Vagina (tissue), 2 donors: ENCODE measurements at places on chromosomes 13 and 19.

DNA sequence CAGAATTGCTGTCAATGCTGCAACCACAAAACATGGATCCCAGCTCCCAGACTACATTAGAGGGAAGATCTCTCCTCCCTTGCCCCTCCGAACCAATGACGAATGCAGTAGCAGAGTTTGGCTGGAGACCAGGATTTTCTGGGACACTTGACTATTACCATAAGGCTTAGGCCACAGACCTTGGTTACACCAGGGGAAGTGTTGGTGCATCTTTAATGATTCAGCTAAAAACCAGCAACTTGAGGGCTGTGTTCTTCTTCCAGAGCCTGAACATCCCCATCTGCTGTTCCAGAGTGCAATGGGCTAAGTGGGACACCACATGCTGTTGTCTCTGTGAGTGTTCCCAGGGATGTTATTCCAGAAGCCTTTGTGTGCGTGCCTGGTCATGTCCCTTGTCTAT is 528.2 kb downstream of the LMO7 start:
- no peaks in the 10 kb centered on the region for H3K27me3 ChIP-seq
- H3K4me1 ChIP-seq = no peaks in the 10 kb centered on the region
- no peak overlapping the region for H3K4me3 ChIP-seq
- no peak for DNase-seq
- no peak overlapping the region for H3K27ac ChIP-seq

DNA sequence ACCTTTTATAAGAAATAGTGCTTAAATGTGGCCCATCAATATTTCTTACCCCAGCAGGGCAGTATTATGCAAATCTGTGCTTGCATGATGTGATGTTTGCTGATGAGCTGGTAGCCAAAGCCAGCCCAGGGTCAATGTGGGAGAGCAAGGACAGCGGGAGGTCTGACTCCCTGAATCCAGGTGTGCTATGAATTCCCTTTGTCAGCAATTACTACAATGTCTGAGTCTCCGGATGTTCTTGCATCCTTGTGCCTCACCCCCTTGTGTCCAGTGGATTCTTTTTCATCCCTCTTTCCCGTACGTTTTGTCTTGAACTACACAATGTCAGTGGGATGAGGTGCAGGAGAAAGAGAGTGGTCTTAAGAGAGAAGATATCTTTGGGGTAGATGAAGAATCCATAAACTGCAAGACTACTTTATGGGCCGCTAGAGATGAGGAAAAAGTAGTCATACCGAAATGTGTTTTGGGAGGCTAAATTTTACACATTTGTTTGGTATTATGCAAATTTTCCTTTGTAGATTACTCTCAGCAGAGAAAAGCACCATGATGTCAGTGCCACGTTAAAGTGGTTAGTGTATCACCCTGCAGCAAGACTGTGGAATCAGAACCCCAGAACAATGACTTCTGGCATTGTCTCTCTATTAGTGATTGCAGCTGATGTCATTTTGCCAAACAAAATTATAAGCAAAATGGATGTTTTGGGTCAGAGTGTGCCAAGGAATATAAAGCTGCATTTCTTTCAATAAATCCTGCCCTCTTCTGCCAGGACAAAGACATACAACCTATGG is 53.5 kb upstream of the TSHZ3 start:
- H3K4me1 ChIP-seq = no peaks in the 10 kb centered on the region
- no peak overlapping the region for H3K4me3 ChIP-seq
- H3K27me3 ChIP-seq = no peaks in the 10 kb centered on the region
- no peaks in the 10 kb centered on the region for H3K36me3 ChIP-seq
- no peak for DNase-seq

- DNase-seq = peak; percentile 55
- H3K4me1 ChIP-seq = peaks cover 11% of the 10 kb centered on the region
- H3K36me3 ChIP-seq = no peaks in the 10 kb centered on the region
- H3K4me3 ChIP-seq = no peak overlapping the region
- peak overlapping the region; percentile 55 for H3K27ac ChIP-seq
- H3K27me3 ChIP-seq = no peaks in the 10 kb centered on the region
These were observed 408.9 kb downstream of the ZNF536 start for GRCh38 chr19:30781047-30781446.

DNA sequence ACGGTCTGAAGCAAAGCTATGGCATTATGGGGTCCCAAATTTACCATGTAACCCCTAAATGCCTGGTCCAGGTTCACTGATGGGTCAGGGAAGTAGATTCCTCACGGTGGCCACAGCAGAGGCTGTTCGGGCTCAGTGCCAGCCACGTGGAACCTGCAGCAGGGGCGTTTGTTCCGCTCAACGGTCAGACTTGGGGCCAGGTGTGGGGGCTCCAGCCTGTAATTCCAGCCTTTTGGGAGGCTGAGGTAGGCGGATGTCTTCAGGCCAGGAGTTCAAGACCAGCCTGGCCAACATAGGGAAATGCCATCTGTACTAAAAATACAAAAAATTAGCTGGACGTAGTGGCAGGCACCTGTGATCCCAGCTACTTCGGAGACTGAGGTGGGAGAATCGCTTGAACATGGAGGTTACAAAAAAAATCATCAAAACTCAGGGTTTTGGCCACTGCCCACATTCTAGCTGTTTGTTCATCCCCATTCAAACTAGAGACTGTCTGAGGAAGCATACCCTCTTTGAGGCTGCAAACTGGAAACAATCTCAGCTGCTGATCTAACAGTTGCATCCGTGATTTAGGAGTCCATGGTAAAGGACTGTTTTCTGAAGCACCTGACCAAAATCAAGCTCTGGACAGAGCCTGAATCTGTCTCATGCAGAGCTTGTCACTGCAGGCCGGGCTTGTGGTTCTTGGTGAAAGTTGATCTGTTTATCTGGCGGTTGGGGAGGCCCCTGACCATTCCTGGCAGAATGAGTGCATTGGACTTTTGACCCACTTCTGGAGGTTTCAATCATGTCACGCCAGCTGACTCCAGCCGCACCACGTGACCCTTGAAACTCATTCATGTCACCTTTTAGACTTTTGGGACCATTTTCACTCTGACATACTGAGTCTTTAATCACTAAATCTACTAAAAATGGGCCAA is 30.2 kb upstream of the ZNF331 start:
- no peaks in the 10 kb centered on the region for H3K27me3 ChIP-seq
- no peak overlapping the region for H3K27ac ChIP-seq
- H3K4me1 ChIP-seq = no peaks in the 10 kb centered on the region
- no peak for DNase-seq
- H3K36me3 ChIP-seq = no peaks in the 10 kb centered on the region
- H3K4me3 ChIP-seq = no peak overlapping the region

- H3K4me1 ChIP-seq = no peaks in the 10 kb centered on the region
- H3K36me3 ChIP-seq = no peaks in the 10 kb centered on the region
- no peak for DNase-seq
- no peak overlapping the region for H3K4me3 ChIP-seq
These were observed 8.0 kb upstream of the AMER2 start for GRCh38 chr13:25179832-25180774.

- H3K4me3 ChIP-seq = no peak within 1 kb of the TSS
- no peak within 1 kb of the TSS for H3K27ac ChIP-seq
- no peak for DNase-seq
- no peaks in the 10 kb centered on the region for H3K27me3 ChIP-seq
- H3K36me3 ChIP-seq = no peaks in the 10 kb centered on the region
These were observed at the start of gene LGALS4 for GRCh38 chr19:38812841-38813320. Gene LGALS4, minus strand, starts transcription at chr19:38812945. Its CDS starts 59 bp downstream, at chr19:38812886.

DNA sequence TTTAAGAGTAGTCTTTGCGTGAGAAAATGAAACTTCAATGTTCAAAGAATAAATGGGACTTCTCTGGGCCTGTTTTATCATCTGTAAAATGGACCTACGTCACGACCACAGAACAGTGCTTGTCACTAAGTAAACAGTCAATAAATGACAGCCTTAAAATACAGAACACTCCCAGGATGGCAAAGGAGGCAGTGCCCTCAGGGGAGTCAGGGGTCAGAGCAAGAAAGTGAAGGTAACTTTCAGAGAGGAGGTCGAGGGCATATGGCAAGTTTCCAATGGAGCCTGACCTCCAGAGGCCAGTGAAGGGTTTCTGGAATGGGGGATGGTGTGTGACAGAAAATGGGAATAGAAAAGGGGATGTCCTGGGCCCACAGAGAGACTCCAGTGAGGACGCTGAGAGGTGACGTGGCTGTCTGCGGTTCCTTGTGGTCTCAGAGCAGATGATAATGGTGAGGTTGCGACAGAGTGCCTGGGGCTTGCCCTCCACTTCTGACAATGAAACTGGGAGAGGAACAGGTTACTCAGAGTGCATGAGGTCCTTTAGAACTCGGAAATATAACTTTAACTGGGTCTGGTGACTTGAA is 91.8 kb downstream of the UBL3 start:
- H3K4me1 ChIP-seq = peaks cover 11% of the 10 kb centered on the region
- no peaks in the 10 kb centered on the region for H3K36me3 ChIP-seq
- DNase-seq = no peak
- no peaks in the 10 kb centered on the region for H3K27me3 ChIP-seq

GRCh38 chr13:101830035-101830434 is 377.6 kb downstream of the ITGBL1 start:
- H3K36me3 ChIP-seq = no peaks in the 10 kb centered on the region
- no peak for DNase-seq

DNA sequence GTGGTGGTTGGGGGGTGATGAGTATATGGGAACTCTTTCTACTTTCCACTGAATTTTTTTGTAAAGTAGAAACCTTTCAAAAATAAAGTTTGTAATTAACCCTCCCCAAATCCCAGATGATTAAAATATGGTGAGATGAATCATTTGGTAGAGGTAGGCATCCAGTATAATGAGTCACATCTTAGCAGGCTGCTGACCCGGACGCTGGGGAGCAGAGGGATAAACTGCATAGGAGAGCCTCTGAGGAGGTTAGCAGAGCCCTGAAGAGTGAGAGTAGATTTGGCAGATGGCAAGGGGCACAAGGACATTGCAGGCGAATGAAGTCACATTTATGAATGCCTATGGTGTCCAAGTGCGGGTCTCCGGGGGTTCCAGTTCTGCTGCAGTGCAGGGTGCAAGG is 293.8 kb downstream of the FGF9 start:
- H3K27me3 ChIP-seq = no peaks in the 10 kb centered on the region
- no peak overlapping the region for H3K27ac ChIP-seq
- H3K4me1 ChIP-seq = no peaks in the 10 kb centered on the region
- no peak overlapping the region for H3K4me3 ChIP-seq

DNA sequence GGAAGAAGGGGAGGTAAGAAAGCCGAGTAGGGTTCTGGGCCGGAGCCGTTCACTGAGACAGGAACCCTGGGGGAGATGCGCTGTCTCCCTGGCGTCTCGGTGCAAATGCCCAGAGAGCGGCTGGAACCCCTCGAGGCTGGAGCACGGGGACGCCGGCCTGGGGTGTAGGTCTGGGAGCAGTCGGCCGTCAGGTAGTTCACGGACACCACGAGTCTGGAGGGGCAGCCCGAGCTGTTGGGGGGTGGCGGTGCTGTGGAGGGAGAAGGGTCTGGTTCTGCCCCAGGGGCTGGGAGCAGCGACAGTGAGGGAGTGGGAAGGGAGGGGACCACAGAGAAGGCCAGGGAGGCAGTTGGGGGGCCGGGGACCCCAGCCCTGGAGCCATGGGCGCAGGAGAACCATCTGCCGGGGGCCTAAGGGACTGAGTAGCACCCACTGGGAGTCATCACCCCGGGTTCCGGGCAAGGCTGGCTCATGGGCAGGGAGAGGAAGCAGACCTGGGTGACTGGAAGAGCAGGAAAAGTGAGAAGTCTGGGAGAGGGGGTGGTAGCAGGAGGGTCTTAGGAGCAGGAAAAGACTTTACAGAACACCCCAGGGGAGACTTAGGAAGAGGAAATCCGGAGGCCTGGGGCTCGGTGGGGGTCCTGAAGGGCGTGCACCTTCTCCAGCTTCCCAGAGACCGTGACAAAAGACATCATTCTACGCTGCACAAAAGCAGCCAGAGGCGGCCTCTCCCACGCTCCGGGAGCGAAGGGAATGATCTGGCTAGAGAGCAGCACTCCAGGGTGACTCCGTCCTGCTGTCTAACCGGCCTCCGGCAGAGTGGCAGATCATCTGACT is 173.1 kb upstream of the SOX1 start:
- H3K27me3 ChIP-seq = no peaks in the 10 kb centered on the region
- no peak overlapping the region for H3K27ac ChIP-seq
- no peaks in the 10 kb centered on the region for H3K36me3 ChIP-seq
- peak overlapping the region; percentile 12 for H3K4me3 ChIP-seq
- no peaks in the 10 kb centered on the region for H3K4me1 ChIP-seq
- peak; percentile 84 for DNase-seq

DNA sequence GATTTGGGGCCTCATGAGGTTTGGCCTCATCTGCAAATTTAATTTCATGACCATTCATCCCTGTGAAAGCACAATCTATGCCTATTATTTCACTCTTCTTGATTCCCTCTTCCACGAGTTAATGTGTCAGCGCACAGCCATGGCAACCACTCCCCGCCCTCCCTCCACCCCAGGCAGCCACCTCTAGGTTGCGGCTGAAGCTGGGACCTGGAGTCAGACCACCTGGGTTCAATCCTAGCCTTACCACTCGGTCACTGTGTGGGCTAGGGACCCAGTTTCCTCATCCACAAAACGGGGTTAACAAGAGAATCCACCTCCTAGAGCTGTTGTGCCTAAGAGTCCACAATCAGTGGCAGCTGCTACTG is 9.8 kb downstream of the CHST8 start:
- H3K27ac ChIP-seq = no peak overlapping the region
- no peak overlapping the region for H3K4me3 ChIP-seq
- DNase-seq = no peak
- no peaks in the 10 kb centered on the region for H3K36me3 ChIP-seq
- no peaks in the 10 kb centered on the region for H3K27me3 ChIP-seq

GRCh38 chr19:35048911-35049411 is 7.4 kb downstream of the HPN start:
- H3K4me1 ChIP-seq = no peaks in the 10 kb centered on the region
- H3K4me3 ChIP-seq = no peak overlapping the region
- no peak for DNase-seq
- no peaks in the 10 kb centered on the region for H3K27me3 ChIP-seq
- H3K27ac ChIP-seq = no peak overlapping the region
- no peaks in the 10 kb centered on the region for H3K36me3 ChIP-seq

- H3K4me3 ChIP-seq = no peak overlapping the region
- no peaks in the 10 kb centered on the region for H3K27me3 ChIP-seq
- no peaks in the 10 kb centered on the region for H3K36me3 ChIP-seq
- H3K4me1 ChIP-seq = no peaks in the 10 kb centered on the region
- H3K27ac ChIP-seq = no peak overlapping the region
These were observed 152.1 kb downstream of the UQCRFS1 start for GRCh38 chr19:29060813-29061364.

- H3K4me1 ChIP-seq = no peaks in the 10 kb centered on the region
- no peaks in the 10 kb centered on the region for H3K27me3 ChIP-seq
- no peak overlapping the region for H3K27ac ChIP-seq
- no peaks in the 10 kb centered on the region for H3K36me3 ChIP-seq
- DNase-seq = no peak
These were observed 719.8 kb downstream of the SLITRK1 start for GRCh38 chr13:83162493-83162892.

DNA sequence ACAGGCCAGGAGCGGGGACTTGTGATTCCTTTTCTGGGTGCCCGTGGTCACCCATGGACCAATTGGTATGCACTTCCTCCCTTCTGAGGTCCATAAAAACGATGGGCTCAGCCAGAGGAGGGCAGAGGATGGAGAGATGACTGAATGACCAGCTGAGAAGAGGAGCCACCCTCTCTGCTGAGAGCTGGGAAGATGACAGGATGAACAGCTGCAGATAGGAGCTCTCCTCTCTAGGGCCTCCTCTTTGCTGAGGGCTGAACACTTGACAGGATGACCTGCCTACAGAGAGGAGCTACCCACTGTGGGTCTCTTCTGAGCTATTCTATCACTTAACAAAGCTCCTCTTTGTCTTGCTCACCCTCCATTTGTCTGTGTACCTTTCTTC is 4.1 kb downstream of the IGFL4 start:
- no peak overlapping the region for H3K4me3 ChIP-seq
- H3K36me3 ChIP-seq = no peaks in the 10 kb centered on the region
- H3K27ac ChIP-seq = no peak overlapping the region
- no peaks in the 10 kb centered on the region for H3K27me3 ChIP-seq

GRCh38 chr13:45004096-45004495 is 14.8 kb downstream of the GPALPP1 start:
- no peaks in the 10 kb centered on the region for H3K36me3 ChIP-seq
- no peak for DNase-seq
- H3K4me1 ChIP-seq = no peaks in the 10 kb centered on the region
- no peaks in the 10 kb centered on the region for H3K27me3 ChIP-seq
